Stimulated activated CD4-positive, alpha-beta T cell treated with anti-CD3 and anti-CD28 coated beads, Interleukin-15, amount 100 ng/mL, for 1 hour (primary cell): ENCODE measurements at places on chromosomes 11 and 22.

DNA sequence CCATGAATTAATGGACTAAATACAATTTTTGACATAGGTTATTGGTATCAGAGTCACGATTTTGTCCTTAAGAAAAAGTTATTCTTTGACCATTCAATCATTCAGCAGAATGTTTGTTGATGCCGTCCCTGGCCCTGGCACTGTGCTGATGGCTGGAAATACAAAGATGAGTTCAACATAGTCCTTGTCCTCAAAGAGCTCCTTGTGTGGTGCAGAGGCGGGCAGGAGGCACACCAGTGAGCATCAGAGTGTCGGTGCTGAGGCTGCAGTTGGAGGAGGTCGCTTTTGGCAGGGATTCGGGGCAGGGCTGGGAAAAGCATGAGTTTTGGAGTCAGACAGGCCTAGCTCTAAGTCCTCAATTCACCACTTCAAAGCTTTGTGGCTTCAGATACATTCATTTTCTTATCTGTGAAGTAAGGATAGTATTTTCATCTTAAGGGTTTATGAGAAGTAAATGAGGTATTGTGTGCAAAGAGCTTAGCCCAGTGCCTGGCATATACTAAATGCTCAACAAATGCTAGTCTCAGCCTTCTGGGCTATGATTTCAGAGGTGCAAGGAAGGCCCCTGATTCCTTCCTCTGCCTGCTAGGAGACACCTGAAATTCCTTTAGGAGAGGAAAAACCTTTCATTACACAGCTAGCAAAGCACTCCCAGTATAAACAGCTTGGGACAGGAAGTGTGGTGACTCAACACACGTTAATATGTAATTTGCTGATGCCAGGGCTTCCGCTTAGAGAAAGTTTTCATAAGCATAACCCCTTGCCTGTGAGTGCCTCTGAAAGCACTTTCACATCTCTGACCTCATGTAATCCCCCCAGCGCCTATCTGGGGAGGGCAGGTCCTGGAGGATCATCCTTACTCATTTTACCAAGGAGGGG, 113.8 kb downstream of the NECTIN1 start:
- DNase-seq: no peak

- DNase-seq: no peak
Observed at GRCh38 chr22:23555118-23555517, 25.0 kb downstream of the IGLL1 start.

DNA sequence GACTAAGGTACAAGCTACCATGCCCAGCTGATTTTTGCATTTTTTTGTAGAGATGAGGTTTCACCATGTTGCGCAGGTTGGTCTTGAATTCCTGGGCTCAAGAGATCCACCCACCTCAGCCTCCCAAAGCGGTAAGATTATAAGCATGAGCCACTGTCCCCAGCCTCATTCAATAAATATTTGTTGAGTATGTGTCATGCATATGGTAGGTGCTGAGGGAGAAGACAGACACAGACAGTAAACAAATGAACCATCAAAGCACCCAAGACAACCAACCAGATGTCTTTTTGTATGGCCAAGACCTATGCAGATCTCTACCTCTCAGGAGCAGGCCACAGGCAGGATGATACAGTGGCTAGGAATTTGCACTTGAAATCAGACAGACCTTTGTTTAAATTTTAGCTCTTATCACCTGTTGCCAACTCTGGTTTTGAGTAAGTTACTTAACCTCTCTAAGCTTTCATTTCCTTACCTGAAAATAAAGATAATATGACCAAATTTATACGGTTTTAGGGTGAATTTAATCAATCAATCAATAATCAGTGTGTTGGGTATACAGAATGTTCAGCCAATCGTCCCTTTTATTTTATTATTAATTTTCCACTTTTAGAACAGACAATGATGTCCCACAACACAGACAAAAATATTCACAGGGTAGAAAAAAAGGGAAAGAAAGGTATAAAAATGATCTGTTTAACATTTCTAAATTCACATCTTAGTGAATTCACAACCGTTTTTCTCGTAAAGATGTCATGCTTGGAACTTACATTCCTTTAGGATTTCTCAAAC, 128.2 kb downstream of the SGSM3 start:
- DNase-seq: no peak

DNA sequence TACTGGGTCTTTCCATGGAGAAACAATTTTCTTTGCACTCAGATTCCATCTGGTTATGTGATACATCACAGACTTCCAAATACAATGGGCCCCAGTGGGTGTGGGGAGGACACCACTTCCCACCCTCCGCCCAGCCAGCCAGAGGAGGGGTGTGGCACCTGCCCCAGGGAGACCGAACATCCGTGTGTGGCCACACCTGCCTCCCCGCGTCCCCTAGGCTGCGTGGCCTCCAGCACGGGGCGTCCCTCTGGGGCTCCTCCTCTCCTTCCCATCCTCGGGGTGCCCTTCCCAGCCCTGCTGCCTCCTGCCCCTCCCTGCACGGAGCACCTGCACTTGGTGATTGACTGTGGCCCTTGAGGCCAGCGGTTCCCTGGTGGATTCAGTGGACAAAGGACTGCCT, 49.1 kb downstream of the CERK start:
- no peak for DNase-seq

DNA sequence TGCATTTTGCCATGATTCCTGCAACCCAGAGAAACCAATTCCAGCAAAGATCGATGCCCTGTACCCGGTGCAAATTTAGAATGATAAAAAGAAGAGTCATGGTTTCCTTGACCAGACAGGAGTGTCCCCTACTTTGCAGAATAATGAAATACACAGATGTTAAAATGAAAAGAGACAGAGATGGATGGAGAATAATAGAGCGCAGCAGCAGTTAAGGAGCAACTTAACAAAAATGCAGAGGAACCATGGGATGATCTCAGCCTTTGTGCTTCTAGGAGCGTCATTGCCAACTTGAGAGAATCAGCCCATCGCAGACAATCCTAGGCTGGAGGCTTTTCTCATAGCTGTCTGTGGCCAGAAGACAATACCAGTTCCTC, 127.1 kb downstream of the LDLRAD3 start:
- DNase-seq: no peak

DNA sequence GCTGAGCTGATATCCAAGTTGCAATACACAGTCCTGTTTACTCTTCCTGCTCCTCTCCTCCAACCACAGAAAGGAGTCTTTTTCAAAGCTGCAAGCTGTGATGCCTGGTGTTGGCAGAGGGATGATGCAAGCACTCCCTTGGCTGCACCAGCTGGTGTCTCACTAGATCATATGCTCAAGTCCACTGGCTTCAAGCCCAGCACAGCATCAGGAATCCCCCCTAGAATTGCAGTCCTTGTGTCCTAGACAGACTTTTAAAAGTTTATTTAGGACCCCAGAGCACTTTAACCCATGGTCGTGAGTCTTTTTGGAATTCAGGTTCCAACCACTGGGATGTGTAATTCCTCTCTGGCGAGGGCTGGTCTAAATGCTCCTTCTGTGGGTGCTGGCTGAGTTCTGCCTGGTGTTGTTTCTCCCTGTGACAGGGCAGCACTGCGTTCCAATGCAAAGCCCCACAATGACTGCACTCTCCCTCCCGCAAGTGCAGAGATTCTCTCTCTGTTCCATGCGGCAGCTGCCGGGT, 1.9 kb upstream of the HEPN1 start:
- no peak for DNase-seq

- DNase-seq: no peak
Observed at GRCh38 chr22:38700270-38700788, 414 bp downstream of the JOSD1 start.

GRCh38 chr11:47396049-47396320, 12.4 kb upstream of the SLC39A13 start:
- DNase-seq: no peak

- peak; percentile 25 for DNase-seq
Observed at GRCh38 chr11:34512840-34513681, 533 bp downstream of the ELF5 start.
